ENCODE measurements at places on chromosomes 11 and 22.

DNA sequence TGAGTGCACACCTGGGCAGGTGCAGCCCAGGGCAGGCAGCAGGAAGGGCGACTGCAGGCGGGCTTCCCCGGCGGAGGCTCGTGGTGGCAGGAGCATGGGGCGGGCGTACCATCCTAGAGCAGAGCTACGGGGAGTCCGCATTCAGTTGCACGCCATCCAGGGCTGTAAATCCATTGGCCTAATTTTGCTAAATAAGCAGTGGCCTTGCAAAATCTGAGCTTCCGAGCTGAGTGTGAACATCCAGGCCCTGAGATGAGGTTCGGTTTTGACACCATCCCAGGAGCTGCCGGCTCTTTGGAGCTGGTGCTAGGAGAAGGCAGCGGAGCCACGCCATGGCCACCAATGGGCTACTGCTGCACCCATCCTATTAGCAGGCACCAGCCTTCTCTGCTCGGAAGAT lies 664.8 kb downstream of the BRD1 start:
- DNase-seq = no peak

- no peak for DNase-seq
Measured at GRCh38 chr11:14376920-14377319, 17.9 kb upstream of the RRAS2 start.

DNA sequence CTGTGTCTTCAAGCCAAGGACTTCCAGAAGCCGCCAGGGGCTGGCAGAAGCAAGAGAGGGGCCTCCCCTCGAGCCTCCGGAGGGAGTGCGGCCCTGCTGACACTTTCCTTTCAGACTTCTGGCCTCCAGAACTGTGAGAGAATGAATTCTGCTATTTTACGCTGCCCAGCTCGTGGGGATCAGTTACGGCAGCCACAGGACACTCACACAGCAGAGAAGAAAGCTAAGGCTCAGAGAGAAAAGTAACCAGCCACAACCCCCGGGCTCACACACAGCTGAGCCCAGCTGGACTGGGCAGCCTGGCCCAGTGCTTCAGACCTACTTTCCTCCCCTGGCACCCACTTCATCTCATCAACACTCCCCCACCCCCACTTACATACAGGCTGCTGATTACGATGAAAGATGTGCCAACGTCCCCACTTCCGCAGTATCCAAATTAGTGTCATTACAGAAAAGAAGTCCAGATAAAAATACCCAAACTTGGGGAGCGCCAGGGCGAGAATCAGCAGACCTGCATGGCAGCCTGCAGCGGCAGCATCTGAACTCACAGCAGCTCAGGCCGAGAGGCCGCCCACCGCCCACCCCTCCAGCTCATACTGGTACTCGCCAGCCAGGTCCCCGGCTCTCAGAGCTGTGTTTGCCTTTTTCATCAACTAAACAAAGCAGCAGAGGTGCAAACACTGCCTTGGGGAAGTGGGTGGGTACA lies 15.3 kb downstream of the PHF21B start:
- DNase-seq = no peak

- no peak for DNase-seq
Measured at GRCh38 chr22:46108564-46109473, 41.5 kb upstream of the PPARA start.

GRCh38 chr11:30853439-30853838 lies 267.3 kb upstream of the MPPED2 start:
- DNase-seq = no peak

DNA sequence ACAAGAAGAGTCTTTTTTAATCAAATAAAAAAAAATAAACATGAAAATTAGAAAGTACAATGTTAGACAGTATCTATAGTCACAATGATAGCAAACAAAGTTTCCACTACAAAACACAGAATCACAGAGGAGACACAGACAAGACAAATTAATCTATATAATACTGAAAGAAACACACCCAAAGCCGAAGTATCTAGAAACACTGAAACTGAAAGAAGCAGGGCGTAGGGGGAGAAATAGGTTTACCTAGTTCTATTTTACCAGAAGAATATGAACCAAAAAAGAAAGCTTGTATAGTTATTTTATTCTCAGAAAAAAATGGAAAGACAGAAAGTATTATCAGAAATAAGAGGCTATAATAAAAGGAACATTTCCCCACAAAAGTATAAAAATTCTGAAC lies 27.1 kb upstream of the NUP50 start:
- no peak for DNase-seq

DNA sequence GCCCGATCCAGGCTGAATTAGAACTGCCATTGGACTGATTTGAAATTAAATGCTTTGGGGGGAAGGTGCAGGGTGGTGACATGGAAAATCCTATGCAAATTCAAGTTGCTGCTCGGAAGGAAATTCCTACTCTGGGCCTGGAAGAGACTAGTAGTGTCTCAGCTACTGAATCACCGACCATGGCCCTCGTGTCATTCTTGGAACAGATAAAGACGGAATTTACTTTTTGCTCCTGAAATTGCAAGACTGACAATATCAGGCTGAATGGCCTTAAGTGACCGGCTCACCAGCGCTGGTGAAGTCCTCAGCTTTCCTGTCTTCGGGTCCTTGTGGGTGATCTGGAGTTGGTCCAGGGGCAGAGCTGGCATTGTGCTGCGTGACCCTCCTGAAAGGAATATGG lies 6.1 kb downstream of the ASCC2 start:
- no peak for DNase-seq
